ENCODE measurements at places on chromosomes 16 and 17.

DNA sequence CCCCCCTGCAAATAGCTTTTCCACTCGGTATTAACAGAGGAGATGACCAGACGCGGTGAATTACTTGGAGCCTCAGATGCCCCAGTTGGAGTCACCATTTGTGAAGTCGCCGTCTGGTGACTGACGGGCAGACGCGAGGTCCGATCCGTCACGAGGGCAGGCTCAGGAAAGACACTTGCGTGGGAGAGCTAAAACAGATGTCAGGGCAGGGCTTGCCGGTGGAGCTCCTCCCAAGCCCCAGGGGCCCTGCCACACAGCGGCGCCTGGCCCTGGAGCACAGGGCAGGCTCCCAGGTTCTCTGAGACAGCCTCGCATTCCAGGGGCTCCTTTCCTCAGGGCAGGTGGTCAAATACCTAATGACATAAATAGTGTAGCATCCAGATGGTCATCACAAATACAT, 348.3 kb downstream of the C16orf95 start:
- no peak for DNase-seq

DNA sequence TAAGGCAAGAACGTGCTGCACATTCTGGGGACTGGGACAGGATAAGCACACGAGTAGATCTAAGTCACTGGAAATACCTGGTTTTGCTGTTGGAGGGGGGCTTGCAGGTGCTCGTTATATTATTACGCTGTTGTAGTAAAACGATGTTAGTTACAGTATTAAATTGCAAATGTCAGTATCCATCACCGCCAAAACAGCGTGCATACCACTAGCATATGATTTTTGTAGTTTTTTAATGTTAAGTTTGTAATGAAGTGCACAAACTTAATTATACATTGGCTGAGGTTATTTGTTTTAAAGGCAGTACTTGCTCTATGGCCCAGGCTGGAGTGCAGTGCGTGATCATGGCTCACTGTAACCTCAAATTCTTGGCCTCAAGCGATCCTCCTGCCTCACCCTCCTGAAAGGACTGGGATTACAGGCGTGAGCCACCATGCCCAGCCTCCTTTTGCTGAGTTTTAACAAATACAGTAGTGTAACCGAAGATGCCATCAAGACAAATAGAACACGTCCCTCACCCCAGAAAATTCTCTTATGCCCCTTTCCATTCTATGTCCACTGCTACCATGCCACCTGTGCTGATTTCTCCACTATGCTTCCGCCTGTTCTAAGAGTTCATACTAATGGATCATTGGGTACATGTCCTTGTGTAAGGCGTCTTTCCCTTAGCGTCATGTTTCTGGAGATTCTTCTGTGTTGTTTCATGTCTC, 20.7 kb upstream of the CSNK1D start:
- no peak for DNase-seq

DNA sequence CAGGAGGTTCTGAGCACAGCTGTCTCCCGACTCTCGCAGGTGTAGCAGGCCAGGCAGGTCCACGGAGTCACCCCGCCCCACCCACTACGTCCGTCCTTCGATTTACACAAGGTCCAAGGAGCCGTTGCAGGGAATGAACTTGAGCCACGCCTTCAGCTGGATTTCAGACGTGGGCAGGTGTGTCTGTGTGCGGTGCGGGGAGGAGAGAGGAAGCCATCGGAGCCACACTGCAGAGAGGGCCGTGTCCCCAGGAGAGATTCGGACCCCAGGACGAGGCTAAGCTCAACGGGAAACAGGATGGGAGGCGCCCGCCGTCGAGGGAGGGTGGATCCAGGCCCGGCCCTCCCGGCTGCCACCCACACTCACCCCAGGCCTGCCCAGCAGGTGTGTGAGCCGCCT, 50.3 kb downstream of the RPH3AL start:
- DNase-seq: no peak

- no peak for DNase-seq
Measured at GRCh38 chr16:70766176-70766575, 34.8 kb downstream of the VAC14 start.

GRCh38 chr17:3729881-3730280, 6.2 kb downstream of the HASPIN start:
- no peak for DNase-seq

GRCh38 chr17:33596899-33597298, 303.8 kb upstream of the ASIC2 start:
- peak; percentile 39 for DNase-seq

- DNase-seq: no peak
Measured at GRCh38 chr17:81405411-81405872, 10.2 kb downstream of the BAHCC1 start.

GRCh38 chr17:40699853-40700252, 3.7 kb downstream of the KRT24 start:
- DNase-seq: no peak

DNA sequence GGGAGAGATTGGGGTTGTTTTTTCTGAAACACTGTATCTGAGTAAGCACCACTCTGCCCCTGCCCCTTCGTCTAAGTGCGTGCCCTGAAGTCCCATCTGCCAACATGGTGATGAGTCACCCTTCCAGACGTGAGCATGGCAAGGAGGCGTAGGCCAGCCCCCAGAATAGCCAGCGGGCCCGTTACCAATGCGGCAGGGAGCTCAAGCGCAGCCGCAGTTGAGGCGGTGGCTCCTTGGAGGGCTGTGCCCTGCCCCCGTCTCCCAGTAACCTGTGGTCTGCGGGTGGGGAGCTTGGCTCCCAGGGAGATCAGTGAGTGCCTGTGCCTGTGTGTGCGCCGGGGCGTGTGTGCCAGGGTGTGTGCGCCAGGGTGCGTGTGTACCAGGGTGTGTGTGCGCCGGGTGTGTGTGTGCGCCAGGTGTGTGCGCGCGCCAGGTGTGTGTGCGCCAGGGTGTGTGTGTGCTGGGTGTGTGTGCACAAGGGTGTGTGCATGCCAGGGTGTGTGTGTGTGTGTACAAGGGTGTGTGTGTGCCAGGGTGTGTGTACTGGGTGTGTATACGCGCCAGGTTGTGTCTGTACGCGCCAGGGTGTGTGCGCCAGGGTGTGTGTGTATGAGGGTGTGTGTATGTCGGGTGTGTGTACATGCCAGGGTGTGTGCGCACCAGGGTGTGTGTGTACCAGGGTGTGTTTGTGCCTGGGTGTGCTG, 98.6 kb upstream of the CHMP6 start:
- DNase-seq: no peak

- DNase-seq: no peak
Measured at GRCh38 chr16:56679078-56679730, 3.1 kb upstream of the MT1X start.

DNA sequence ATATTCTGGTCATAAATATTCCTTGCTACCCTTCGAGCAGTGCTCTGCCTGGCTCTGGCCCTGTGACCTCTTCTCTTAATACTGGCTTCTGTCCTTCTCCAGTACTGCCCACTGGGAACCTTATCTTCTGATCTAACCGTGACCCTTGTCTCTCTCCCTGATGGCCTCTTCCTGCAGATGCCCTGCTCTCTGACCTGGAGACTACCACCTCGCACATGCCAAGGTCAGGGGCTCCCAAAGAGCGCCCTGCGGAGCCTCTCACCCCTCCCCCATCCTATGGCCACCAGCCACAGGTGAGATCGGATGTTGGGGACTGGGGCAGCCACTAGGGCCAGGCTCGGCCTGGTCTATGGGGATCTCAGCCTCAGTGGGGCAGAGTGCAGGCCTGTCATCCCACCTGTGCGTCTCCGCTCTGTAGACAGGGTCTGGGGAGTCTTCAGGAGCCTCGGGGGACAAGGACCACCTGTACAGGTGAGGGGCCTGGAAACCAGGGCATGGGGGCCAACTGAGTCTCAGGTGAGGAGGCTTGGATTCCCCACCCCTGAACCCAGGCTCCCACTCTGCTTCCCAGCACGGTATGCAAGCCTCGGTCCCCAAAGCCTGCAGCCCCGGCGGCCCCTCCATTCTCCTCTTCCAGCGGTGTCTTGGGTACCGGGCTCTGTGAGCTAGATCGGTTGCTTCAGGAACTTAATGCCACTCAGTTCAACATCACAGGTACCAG, 1.5 kb downstream of the TGFB1I1 start:
- no peak for DNase-seq

GRCh38 chr16:31063495-31063842, 10.6 kb downstream of the ZNF668 start:
- no peak for DNase-seq

DNA sequence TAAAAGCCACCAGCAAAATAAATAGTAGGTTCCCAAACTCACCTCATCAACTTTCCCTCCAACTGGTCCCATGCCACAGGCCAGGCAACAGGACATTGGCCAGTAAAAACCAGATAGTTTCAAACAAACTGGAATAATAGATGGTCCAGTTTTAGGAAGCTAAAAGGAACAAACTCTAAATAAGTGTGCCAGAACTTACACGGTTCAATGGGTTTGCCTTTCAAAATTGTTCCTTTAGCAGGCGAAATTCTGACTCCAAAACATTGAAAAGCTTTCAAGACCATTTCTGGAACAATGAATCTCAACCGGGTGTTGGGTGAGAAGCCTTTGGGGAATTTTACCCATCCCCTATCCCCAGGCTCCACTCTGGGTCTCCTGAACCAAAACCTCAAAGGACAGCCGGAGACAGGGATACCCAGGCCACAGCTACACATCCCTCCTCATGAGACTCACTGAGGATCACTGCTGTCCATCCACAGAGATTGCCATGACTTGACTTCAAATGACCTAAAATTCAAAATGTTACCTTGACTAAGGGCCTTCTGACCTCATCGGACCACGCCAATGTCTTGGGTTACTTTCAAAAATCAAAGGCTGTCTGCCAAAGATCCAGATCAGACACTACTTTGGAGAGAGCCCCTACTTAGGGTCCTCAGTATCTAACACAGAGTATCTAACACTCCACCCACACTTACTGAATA, 13.0 kb downstream of the AXIN2 start:
- peak; percentile 45 for DNase-seq

DNA sequence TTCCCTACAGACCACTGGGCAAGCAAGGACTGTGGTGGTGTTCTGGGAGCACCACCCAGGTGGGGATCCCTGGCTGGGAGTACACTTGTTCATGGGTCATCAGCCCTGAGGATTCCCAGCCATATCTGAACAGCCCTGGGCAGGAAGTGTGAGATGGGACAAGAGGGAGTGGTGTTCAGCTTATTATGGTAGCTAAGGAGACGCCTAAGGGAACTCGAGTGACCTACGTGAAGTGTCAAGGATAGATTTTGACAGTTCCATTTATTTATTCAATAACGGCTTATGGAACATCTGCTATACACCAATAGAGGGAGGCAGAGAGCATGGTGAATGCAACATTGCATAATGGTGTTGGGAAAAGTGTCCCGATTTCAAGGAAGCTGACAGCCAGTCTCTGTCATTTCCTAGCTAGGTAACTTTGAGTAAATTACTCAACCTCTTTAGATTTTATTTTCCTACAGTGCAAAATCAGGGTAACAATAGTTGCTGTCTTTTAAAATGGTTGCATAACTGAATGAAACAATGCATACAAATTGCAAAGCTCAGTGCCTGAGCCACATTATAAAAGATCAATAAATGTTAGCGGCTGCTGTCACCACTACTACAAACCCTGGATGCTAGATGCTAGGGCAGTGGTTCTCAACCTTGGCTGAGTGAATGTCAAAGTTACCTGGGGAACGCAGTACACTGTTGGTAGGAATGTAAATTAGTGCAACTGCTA, 534.1 kb downstream of the GRIN2A start:
- DNase-seq: peak; percentile 58

DNA sequence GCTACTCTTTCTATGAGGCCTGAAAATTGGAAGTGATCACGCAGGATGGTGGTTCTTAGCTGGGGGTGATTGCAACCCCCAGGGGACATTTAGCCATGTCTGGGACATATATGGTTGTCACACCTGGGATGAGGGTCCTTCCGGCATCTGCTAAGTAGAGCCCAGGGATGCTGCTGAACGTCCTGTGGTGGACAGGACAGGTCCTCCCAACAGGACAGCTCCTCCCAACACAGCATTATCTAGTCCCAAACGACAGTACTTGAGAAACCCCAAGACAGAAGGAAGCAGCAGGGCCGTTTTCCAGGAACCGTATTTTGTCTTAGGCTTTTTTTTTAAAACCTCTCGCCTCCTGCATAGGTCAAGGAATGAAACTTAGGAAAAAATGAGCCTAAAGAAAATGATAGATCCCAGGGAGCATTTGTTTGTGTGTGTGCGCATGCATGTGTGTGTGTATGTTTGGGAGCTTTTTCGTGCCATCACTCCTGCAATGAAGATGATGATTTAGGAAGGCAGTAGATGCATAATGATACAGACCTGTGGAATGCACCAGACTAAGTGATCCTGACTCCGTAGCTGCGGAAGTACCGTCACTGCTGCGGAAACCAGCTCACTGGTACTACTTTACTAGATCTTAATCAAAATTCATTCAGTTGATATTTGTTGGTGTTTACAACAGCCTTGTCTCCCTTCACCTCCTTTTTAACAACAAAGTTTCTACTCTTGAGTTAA, 118.2 kb downstream of the SNX29 start:
- DNase-seq: no peak

- no peak for DNase-seq
Measured at GRCh38 chr16:30541502-30542329, 7.1 kb upstream of the ZNF747 start.

GRCh38 chr16:58126451-58126961, 2.7 kb downstream of the CFAP20 start:
- no peak for DNase-seq

DNA sequence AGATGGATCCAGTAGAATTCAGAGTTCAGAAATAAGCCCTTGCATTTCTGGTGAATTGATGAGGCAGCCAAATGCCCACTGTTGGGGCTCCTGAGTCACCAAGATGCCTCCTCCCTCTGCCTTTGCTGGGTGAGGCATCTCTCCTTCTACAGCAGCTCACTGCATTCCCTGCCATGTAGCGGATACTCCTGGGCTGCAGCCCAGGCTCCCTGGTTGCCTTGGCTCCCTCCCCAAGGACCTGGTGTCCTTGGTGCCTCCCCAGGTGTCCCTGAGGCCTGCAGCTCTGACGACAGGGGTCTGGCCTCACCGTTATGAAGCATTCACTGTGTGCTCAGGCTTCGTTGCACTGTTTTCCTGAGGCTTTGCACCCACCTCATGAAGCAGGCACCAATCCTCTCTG, 7.7 kb downstream of the RAP1GAP2 start:
- DNase-seq: no peak

- DNase-seq: peak; percentile 44
Measured at GRCh38 chr17:77441130-77441920, 300.6 kb downstream of the SEC14L1 start.

- DNase-seq: no peak
Measured at GRCh38 chr17:35390156-35390555, 16.7 kb upstream of the SLFN11 start.

All from pons (tissue), 1 donor.